HFF-Myc (cell line): ENCODE measurements at places on chromosomes 12 and 14.

DNA sequence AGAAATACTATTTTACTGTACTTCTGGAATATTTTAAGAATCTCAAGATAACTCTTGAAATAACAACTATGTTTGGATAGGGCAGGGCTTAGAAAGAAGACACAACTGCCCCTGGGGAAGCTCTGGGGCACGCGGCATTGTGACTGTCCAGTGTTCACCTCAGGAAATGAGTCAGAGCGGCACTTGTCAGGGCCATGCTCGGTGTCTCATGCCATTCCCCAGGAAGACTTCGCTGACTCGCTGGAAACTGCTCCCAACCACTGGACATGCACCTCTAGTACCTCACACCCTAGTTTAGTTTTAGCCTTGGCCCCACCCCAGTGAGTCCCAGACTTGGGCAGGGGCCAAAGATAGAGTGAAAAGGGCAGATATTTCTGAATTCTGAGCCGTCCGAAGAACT lies 192.0 kb downstream of the TTC7B start:
- no peak for DNase-seq

- no peak for DNase-seq
Observed at GRCh38 chr12:111841236-111841749, 735 bp upstream of the MAPKAPK5 start.

DNA sequence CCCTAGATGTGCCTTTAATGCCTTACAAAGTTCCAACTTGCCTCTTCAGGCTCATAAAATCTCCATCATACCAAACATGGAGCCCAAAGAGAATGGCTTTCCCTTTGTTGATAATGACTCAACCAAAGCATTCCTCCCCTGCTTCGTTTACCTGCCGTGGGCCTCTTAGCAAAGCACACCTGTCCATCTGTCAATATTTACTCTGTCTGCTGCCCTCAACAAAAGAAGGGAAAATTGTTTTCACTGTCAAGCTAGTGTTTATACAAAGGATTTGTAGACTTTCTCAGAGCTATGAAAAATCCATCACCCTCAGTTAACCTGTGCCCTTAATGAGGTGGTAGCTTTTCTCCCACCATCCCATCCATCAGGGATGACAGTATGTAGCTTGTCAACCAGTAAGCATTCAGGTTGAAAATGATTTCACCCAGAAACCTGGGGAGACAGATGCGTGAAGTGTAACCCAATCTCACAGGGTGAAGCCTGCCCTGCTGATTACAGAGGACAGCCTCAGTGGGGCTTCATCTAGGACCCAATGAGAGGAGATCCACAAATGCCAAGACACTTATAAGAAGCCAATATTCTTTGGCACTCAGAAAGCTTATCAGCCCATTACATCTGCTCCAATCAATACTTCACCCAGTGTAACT lies 278.1 kb downstream of the NUAK1 start:
- no peak for DNase-seq

DNA sequence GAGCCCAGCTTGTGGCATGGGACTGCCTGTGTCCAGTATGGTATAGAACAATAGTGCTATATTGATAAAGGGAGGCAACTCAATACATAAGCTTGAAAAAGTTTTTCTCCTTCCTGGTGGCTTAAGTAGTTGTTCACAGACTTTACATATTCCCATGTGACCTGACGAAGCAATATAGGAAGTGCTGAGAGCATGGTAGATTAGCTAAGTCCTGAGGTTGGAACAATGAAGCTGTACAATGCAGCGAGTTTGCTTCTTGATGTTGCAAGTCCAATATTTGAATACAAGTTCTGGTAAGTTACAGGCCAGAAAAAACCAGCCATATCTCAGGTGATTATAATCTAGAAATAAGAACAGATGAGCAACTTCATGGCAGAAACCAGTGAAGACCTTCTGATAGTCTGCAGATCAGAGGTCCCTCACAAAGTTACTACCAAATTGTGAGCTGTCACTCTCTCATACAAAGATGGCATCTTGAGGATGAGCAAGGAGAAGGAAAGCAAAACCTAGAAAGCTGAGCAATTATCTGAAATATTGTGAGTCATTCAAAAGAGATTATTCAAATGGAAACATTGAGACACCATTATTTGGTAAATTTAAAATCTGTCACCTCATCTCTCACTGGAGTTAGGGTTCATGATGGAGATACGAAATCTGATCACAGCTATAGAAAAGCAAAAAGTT lies 72.9 kb upstream of the BTG1 start:
- DNase-seq = no peak

GRCh38 chr12:12086973-12087692 lies 16.4 kb downstream of the BCL2L14 start:
- DNase-seq = no peak

DNA sequence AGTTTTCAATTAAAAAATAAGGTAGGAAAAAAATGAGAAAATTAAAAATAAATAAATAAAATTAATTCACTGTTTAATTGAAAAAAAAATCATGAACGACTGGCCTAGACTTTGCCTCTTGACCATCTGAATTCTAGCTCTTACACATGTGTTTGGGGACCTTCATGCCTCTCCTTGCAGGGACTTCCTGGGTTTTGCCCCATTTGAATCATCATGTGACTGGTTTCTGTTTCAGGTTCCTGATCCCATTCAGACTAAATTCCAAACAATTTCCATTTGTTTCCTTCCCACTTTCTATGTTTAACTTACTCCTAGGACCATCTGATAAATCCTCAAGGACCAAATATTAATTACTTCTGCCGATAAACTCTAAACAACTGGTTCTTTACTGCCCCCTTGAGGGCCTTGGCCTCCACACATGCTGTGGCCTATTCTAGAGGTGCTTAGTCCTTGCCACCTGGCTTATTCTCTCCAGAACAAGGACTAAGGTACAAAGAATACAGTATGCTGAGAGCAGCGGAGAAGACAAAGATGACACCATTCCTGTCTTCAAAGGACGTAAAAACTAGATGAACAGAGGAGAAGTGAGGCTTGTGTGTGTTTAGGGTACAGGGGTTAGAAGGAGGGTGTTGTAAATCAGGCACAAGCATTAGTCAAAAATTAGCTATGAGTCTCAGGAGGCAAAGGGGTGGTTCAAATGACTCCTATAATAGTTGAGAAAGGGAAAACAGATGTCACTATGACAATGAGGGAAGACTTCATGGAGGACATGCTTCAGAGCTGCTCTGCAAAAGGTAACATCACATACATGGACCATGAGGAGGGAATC lies 125.8 kb upstream of the AVPR1A start:
- no peak for DNase-seq
